Mesenchymal stem cell (in vitro differentiated cells and primary cell): ENCODE measurements at places on chromosomes 1 and 21.

- peaks cover 90% of the 10 kb centered on the region for H3K36me3 ChIP-seq
- no peak overlapping the region for H3K4me3 ChIP-seq
- DNase-seq: no peak
- H3K27ac ChIP-seq: no peak overlapping the region
- peaks cover 27% of the 10 kb centered on the region for H3K4me1 ChIP-seq
- no peaks in the 10 kb centered on the region for H3K27me3 ChIP-seq
These were observed 67.8 kb downstream of the SPSB1 start for GRCh38 chr1:9360371-9361064.

- no peaks in the 10 kb centered on the region for H3K36me3 ChIP-seq
- no peaks in the 10 kb centered on the region for H3K27me3 ChIP-seq
- no peak overlapping the region for H3K27ac ChIP-seq
- peak; percentile 69 for DNase-seq
These were observed 28.2 kb upstream of the SLC30A1 start for GRCh38 chr1:211606914-211607753.

DNA sequence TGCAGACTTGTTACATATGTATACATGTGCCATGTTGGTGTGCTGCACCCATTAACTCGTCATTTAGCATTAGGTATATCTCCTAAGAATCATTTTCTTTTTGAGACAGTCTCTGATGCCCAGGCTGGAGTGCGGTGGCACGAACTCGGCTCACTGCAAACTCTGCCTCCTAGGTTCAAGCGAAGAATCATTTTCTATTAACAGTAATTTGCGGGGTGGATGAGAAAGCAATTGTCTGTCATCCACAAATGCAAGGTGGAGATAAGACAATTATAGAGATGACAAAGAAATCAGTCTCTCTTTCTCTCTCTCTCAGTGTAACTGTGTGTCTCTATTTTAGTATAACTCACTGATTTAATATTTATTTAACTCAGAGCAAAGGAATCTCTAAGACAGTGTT, 131.0 kb upstream of the KIAA1614 start:
- H3K27me3 ChIP-seq: no peaks in the 10 kb centered on the region
- no peak overlapping the region for H3K27ac ChIP-seq
- no peak overlapping the region for H3K4me3 ChIP-seq
- no peaks in the 10 kb centered on the region for H3K36me3 ChIP-seq
- no peaks in the 10 kb centered on the region for H3K4me1 ChIP-seq

DNA sequence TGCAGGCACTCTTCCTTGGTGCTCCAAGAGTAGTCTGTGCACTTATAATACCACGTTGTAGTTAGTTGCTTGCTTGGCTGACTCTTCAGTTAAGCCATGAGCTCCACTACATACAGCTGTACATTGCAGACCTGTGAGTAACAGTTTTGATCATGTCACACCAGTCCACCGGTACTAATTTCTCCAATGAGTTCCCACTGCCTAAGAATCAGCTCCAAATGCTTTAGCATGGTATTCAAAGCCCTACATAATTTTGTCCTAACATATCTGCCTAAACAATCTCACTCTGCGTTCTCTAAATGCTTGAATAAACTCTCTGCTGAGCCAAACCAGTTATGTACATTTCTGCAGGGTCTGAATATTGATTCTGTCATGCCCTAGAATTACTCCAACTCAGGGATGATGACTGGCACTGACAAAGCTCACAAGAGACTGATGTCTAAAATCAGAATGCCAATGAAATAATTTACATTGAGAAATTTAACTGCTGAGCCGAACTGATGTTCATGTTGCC, 200.7 kb downstream of the LHX8 start:
- H3K27me3 ChIP-seq: no peaks in the 10 kb centered on the region
- no peak overlapping the region for H3K4me3 ChIP-seq
- no peak for DNase-seq
- H3K27ac ChIP-seq: no peak overlapping the region
- H3K4me1 ChIP-seq: no peaks in the 10 kb centered on the region

DNA sequence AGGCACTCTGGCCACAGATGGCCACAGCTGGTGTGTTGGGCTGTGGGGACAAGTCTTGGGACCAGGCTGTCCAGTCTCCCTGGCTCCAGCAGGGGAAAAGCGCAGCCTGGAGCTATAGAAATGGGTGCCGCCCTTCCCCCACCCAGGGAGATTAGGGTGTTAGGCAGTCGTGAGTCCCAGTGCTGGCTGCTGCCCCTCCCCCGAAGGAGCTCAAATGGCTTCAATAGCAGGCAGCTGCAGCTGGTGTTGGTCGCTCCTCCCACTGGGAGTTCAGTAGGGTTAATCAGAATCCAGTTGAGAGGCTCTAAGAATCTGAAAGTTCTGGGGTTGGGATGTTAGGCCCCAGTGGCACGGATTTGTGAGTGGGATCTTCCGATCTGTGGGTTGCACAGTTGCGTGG, 595.6 kb upstream of the PKN2 start:
- DNase-seq: no peak
- no peak overlapping the region for H3K4me3 ChIP-seq
- H3K27ac ChIP-seq: no peak overlapping the region
- H3K27me3 ChIP-seq: peaks cover 1% of the 10 kb centered on the region

GRCh38 chr21:45405819-45406762, 1.1 kb downstream of the COL18A1 start:
- H3K36me3 ChIP-seq: peaks cover 31% of the 10 kb centered on the region
- H3K4me1 ChIP-seq: peaks cover 59% of the 10 kb centered on the region
- H3K4me3 ChIP-seq: peak overlapping the region; percentile 94
- peak overlapping the region; percentile 90 for H3K27ac ChIP-seq
- DNase-seq: no peak
- H3K27me3 ChIP-seq: no peaks in the 10 kb centered on the region

- H3K27ac ChIP-seq: no peak overlapping the region
- no peak overlapping the region for H3K4me3 ChIP-seq
- H3K36me3 ChIP-seq: no peaks in the 10 kb centered on the region
- no peak for DNase-seq
- H3K4me1 ChIP-seq: peaks cover 3% of the 10 kb centered on the region
These were observed 448.3 kb downstream of the MATN1 start for GRCh38 chr1:30274976-30275621.

DNA sequence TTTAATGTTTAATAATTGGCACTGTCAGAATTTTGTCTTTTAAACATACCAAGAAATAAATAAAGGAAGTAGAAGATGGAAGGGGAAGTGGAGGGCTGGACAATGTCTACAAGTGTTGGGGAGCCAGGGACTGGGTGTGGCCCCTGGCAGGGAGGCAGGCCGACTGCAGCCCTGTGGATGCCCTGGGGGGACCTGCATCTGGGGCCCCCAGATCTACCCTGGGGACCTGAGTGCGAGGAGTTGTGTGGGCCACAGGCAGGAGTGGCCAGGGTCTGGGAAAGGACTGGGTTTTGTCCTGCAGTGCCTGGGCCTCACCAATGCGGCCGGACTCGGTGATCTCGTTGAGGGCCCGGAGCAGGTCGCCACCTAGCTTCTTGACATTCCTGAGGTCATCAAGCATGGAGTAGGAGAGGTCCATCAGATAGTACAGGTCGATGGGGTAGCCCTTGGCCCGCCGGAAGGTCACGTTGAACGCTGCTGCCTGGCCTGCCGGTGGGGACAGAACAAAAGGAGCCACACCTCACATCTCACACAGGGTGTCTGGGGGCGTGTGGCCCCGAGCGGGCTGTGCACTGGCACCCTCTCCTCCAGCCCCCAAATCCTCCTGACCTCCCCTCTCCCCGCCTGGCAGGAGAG, 17.5 kb downstream of the ITGB2 start:
- no peak overlapping the region for H3K4me3 ChIP-seq
- peaks cover 6% of the 10 kb centered on the region for H3K4me1 ChIP-seq
- H3K27ac ChIP-seq: no peak overlapping the region
- H3K27me3 ChIP-seq: peaks cover 52% of the 10 kb centered on the region

DNA sequence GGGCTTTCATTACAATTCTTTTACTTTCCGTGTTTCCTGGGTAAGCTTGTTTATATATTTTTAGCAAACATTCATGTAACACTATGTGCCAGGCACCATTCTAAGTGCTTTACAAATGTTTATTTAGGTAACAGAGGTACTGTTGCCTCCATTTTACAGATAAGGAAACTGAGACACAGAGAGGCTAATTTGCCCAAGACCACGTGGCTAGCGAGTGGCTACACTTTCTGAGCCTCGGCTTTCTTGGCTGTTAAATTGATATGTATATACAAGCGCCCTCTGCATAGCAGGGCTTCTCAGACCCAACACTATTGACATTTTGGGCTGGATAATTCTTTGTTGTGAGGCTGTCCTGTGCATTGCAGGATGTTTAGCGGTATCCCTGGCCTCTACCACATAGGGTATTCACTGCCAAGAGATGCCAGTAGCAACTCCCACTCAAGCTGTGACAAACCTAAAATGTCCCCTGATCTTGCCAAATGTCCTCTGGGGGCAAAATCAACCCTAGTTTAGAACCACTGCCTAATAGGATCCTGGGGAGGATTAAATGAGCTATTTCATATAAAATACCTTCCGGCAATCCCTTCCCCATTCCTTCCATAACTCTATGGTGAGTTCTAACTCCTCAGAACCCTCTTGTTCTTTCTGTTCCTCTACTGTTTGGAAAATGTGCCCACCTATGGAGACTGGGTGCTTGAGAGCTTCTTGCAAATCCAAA, 17.2 kb upstream of the ID3 start:
- H3K27me3 ChIP-seq: no peaks in the 10 kb centered on the region
- peaks cover 9% of the 10 kb centered on the region for H3K4me1 ChIP-seq
- H3K36me3 ChIP-seq: no peaks in the 10 kb centered on the region
- H3K27ac ChIP-seq: peak overlapping the region; percentile 82
- H3K4me3 ChIP-seq: no peak overlapping the region
- DNase-seq: peak; percentile 30

- H3K36me3 ChIP-seq: peaks cover 6% of the 10 kb centered on the region
- H3K4me1 ChIP-seq: peaks cover 20% of the 10 kb centered on the region
- no peak overlapping the region for H3K27ac ChIP-seq
- no peak overlapping the region for H3K4me3 ChIP-seq
- DNase-seq: no peak
- peaks cover 55% of the 10 kb centered on the region for H3K27me3 ChIP-seq
These were observed 4.2 kb downstream of the NPR1 start for GRCh38 chr1:153682730-153683129.

- H3K4me3 ChIP-seq: no peak overlapping the region
- no peaks in the 10 kb centered on the region for H3K4me1 ChIP-seq
- H3K27me3 ChIP-seq: no peaks in the 10 kb centered on the region
- H3K36me3 ChIP-seq: peaks cover 13% of the 10 kb centered on the region
- H3K27ac ChIP-seq: no peak overlapping the region
These were observed 6.7 kb upstream of the RNASEL start for GRCh38 chr1:182595641-182596240.

GRCh38 chr1:146029117-146029516, 7.6 kb upstream of the HJV start:
- H3K27me3 ChIP-seq: no peaks in the 10 kb centered on the region
- H3K4me1 ChIP-seq: no peaks in the 10 kb centered on the region
- no peak overlapping the region for H3K4me3 ChIP-seq
- no peak for DNase-seq
- no peaks in the 10 kb centered on the region for H3K36me3 ChIP-seq

DNA sequence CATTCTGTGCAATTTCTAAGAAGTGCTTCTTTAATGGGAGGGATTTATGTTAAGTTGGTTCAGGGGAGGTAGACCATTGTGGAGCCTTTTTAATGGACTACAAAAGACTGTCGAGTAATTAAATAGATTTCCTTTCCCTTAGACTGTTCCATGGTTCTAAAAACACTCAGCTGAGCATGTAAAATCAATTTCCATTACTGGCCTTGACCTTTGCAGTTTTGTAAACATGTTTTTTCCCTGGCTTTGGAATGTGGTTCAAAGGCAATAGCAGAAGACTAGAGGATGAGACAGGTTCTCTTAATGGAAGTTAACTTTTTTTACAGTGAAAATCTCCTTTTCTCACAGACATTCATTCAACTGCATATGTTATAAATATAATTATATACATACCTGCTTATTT, 37.6 kb upstream of the BTG3 start:
- H3K27ac ChIP-seq: no peak overlapping the region
- DNase-seq: no peak
- no peaks in the 10 kb centered on the region for H3K36me3 ChIP-seq
- H3K4me1 ChIP-seq: no peaks in the 10 kb centered on the region

GRCh38 chr1:92134331-92134730, 54.2 kb downstream of the BTBD8 start:
- no peak overlapping the region for H3K27ac ChIP-seq
- H3K36me3 ChIP-seq: no peaks in the 10 kb centered on the region
- no peaks in the 10 kb centered on the region for H3K27me3 ChIP-seq
- no peak for DNase-seq
- no peaks in the 10 kb centered on the region for H3K4me1 ChIP-seq

DNA sequence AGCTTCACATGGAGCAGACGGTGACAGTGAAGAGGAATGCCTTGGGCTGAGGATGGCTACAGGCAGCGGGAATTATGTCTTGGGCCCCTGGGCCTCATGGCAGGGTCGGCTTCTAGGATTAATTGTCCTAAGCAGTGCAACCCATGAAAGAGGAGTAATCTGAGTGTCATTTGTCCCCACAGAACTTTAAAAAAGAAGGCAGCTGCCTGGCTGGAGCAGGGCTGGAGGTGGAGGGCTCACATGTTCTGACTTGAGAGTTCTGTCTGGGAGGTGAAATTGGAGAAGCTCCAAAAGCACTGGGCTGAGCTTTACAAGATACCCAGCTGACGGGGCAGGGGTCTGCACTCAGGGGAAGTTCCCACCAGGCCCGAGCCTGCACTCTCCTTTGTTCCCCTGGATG, 22.6 kb downstream of the CACNA1S start:
- no peaks in the 10 kb centered on the region for H3K36me3 ChIP-seq
- no peak overlapping the region for H3K27ac ChIP-seq
- H3K4me3 ChIP-seq: no peak overlapping the region
- H3K27me3 ChIP-seq: peaks cover 63% of the 10 kb centered on the region

- DNase-seq: no peak
- peaks cover 16% of the 10 kb centered on the region for H3K36me3 ChIP-seq
- H3K4me3 ChIP-seq: no peak overlapping the region
These were observed 33.7 kb downstream of the PRDM15 start for GRCh38 chr21:41845310-41846032.

- peaks cover 14% of the 10 kb centered on the region for H3K36me3 ChIP-seq
- H3K4me1 ChIP-seq: peaks cover 5% of the 10 kb centered on the region
- peak; percentile 92 for DNase-seq
- H3K27ac ChIP-seq: peak overlapping the region; percentile 5
- H3K4me3 ChIP-seq: no peak overlapping the region
These were observed 38.0 kb downstream of the TMEM50B start for GRCh38 chr21:33441489-33442477.

DNA sequence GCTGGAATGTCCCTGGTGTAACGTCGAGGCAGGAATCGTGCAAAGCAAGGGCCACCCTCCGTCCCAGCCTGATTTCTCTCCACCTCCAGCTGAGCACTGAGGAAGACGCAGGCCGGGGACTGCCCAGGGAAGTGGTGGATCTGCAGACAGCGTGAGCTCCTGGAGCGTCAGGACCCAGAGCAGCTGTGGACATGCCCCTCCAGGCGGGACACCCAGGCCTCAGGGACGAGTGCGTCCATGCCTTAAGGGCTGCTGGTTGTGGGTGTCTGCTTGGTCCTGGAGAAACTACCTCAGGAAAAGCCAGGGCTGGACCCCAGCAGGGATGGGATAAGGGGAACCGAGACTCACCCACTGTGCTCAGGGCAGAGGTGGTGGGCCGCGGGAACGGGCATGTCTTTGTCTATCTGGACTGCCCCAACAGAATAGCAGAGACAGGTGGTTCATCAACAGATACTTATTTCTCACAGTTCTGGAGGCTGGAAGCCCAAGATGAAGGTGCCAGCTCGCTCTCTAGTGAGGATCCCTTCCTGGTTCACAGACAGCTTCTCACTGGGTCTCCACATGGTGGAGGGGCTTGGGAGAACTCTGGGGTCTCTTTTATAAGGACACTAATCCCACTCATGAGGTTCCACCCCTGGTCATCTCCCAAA, 5.8 kb upstream of the MMEL1 start:
- DNase-seq: no peak
- H3K27ac ChIP-seq: no peak overlapping the region
- peaks cover 17% of the 10 kb centered on the region for H3K4me1 ChIP-seq
- no peaks in the 10 kb centered on the region for H3K36me3 ChIP-seq
- no peak overlapping the region for H3K4me3 ChIP-seq
